Hematopoietic multipotent progenitor cell treated with erythropoietin and hydrocortisone succinate and interleukin-3 and kit ligand, for 6 days (in vitro differentiated cells): ENCODE measurements at places on chromosomes 6 and 20.

DNA sequence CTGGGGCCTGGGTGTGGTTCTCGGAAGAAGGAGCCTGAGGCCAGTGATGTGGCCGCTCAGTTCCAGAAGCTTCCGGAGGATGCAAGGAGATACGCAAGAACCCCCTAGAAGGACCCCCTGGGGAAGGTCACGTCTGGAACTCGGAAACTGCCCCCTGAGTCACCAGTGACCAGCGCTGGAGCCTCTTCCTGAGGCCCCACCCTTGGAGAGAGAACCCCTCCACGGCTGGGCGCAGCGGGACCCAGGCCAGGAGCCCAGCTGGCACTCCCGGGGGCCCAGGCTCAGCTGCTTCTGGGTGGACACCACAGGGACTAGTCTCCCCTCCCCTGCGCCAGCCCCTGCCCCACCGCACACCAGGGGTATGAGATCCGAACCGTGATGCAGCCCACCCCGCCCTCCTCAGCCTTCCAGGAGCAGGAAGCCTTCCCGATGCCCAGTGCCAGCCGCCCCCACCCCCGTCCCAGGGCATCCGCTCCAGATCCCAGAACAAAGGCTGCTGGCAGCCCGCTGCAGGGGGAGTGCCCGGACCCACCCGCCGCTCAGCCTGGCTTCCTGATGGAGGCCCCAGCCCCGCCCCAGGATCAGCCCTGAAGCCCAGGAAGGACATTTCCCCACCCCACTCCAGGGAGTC, 7.5 kb downstream of the LAMA5 start:
- no peak for DNase-seq

- DNase-seq: no peak
These were observed 84.5 kb downstream of the PLEKHG1 start for GRCh38 chr6:150684161-150684560.

DNA sequence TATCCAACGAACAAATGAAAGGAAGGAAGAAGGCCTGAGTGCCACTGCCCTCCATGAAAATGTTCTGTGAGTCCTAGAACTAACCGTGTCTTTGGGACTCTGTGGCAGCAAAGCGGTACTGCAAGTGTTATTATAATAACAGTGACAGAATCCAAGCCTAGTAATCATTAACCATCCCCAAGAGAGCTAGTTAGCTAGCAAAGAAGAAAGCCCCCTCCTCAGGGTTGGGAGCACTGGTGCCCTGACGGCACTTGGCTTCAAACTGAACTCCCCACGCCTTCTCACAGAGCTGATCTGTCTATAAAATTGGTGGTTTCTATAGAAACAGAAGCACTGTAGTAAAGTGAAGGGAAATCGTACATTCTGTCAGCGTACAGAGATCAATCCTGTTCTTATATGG, 239.8 kb downstream of the PTPRT start:
- no peak for DNase-seq

GRCh38 chr6:43123461-43124314, 47.4 kb upstream of the SRF start:
- DNase-seq: no peak

DNA sequence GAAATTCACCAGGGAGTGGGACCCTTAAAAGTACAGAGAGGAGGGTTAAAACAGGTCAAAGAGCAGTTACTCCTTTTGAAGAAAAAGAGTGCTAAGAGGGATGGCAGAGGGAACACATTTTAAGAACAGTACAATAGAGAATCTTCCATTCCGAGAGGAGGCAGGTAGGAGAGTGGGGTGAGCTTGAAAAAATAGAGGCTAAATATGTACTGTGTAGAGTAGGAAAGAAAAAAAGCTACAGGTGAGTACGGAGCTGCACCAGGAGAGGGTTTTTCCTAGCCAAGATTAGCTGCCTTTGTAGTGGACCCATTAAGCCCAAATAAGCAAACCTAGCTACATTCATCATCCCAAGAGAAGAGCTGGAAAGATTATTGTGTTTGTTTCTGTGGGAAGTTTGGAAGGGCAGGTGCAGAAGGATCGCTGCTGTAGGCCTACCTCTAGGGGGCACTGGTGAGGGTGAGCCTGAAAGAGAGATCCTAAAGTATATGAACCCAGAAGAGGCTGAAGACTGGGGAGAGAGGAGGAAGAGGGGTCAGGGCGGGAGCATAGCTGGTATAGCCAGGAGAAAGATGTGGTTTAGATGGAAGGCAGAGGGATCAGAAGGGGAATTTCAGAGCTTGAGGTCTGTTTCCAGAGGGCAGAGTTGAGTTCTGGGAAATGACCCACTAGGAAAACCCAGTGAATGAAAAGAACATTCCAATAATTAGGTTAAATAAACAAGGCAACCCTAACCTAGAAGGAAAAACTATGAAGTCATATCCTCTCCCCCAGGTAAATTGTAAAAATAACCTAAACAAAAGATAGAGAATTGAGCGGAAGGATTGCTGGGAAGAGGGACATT, 50.2 kb upstream of the HINT3 start:
- peak; percentile 84 for DNase-seq

DNA sequence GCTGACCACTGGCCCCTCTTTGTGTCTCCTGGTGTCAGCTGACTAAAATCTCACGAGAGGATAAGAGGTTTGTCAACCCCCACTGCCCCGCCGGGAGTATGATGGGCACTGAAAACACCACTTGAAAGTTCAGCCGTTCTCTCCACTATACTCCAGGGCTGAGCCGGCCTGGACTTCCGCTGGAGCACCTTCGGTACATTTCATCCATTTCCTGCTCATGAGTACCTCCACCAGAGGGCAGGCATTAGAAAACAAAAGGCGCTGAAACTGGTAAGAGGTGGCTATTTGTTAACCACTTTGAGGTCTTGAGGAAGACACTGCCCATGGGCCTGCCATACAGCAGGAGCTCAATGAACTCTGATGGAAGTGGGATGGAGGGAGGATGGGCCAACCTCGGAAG, 17.9 kb upstream of the ANKRD60 start:
- peak; percentile 17 for DNase-seq

GRCh38 chr6:145225500-145225899, 509.8 kb downstream of the EPM2A start:
- DNase-seq: no peak

GRCh38 chr6:79453558-79454042, 83.6 kb downstream of the LCA5 start:
- peak; percentile 7 for DNase-seq

DNA sequence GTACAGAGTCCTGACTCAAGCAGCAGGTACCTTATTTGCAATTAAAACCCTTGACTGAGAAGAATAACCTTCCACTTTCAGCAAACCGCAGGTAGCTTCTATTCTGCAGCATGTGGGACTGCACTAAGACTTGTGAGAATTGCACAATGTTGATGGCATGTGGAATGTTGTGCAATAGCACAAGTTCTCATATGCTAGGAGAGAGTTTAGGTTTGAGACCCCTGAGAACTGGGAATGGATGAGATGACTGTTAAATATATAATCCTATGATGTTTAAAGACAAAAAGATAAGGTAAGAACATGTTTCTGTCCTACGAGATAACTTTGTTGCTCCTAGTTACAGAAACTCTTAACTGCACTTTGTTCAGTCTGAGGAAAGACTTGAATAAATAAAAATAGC, 194.6 kb downstream of the OTOR start:
- no peak for DNase-seq

GRCh38 chr6:170160031-170160627, 130.7 kb downstream of the DLL1 start:
- no peak for DNase-seq

DNA sequence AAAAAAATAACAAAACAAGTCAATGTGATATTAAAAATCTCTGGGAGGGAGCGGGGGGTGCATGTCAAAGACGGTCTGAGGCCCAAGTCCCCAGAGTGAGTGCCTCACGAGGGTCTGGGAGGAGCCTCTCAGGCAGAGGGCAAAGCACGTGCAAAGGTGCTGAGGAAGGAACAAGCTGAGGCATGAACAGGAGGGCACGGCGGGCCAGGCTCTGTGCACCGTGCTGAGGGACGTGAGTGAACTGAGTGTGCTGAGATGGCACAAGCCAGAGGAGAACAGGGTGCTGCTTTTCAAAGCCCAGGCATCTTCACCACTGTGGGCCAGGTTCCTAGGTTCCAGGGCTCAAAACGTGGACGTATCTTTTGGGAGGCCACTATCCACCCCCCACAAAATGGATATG, 142.1 kb upstream of the PHACTR3 start:
- no peak for DNase-seq

DNA sequence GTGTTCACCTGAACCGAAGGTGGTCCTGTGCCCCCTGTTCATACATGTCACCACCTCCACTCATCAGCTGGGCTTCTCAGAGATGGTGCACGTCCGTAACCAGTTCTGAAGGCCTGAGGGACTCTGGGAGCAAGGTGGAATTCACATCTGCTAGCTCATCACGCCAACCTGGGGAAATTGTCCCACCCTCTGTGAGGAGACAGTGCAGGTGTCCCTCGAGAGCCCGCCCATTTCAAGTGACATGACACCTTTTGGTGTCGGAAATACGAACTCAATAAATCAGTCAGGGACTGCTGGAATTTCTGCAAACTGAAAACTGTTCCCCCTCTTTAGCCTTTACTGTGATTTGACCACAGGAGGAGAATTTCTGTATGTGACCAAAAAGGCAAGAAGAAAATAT, 99.4 kb downstream of the SYNDIG1 start:
- no peak for DNase-seq

DNA sequence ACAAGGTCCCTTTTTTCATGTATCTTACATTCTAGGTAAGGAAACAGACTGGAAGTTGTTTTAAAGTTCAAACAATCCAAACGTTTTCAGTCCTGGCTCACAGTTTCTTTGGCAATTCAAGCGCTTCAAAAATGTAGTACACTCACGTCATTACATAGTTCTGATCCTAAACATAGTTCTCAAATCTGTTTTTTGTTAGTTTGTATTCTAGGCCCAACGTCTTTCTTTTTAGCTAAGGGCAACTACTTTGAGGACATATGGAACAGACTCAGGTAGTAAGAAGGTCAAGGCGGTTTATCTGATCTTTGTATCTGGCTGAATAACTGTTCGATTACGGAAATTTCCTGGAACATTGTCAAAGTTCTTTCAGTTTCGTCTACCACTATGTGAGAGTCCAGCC, 36.9 kb upstream of the PLCB4 start:
- no peak for DNase-seq

DNA sequence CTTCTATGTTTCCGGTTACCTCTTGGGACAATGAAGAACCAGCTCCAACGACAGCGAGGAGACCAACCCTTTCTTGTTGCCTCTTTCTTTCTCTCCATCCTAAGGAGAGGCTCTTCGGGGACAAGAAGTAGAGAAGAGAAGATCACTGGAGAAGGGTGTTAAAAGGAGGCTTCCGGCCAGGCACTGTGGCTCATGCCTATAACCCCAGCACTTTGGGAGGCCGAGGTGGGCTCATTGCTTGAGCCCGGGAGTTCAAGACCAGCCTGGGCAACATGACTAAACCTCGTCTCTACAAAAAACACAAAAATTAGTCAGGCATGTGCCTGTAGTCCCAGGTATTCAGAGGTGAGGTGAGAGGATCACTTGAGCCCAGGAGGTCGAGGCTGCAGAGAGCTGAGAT, 90.8 kb upstream of the TNFAIP3 start:
- DNase-seq: no peak

- no peak for DNase-seq
These were observed 24.3 kb upstream of the MRPS10 start for GRCh38 chr6:42241915-42242314.

GRCh38 chr20:56943946-56944945, 315.1 kb downstream of the TFAP2C start:
- no peak for DNase-seq

- DNase-seq: no peak
These were observed 282.2 kb downstream of the PTPRK start for GRCh38 chr6:128238225-128238624.

GRCh38 chr6:47700053-47700452, 1.7 kb downstream of the ADGRF4 start:
- no peak for DNase-seq

DNA sequence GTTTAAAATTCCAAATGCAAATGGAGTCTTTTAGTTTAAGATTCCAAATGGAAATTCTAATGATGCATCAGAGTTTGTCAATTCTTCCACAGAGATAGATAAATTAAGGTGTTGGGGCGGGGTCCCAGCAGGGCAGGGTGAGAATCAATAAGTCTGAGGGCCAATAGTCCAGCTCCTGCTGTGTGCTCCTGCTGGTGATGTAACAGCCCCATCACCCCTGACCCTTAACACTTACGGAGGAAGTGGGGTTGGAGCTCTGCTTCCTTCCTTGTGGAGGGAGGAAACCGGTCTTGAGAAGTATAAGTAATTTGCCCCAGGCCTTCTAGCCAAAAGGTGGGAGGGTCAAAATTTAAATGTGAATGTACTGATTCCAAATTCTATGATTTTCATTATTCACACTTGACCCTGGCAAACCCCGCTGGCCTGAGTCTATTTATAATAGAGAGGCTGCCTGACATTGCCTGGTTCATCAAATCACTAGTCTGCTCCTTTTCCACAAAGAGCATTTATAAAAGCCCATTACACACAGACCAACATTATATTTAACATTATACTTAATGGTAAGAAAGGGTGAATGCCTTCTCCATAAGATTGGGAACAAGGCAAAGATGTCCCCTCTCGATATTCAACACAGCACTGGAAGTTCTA, 17.2 kb downstream of the ZBTB2 start:
- DNase-seq: no peak
